ENCODE measurements at places on chromosomes 2 and 18.

DNA sequence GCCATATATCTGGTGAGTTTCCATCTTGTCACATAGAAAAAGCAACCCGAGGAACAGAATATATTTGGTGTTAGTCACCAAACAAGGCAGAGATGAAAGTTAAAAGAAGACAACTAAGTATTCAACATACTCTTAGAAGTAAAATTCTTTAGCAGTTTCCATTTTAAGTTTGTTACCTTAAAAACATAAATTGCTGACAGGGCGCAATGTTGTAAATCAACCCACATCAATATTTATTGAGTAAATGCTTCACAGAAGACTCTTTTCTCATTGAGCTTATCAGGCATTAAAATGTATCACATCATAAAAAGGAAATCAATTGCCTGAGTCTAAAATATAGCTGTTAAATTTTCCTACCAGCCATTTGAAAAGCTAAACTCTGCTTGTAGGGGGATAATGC lies 603.0 kb downstream of the FBXO15 start:
- H3K36me3 ChIP-seq: no peaks in the 10 kb centered on the region
- no peak for DNase-seq
- H3K27me3 ChIP-seq: peaks cover 1% of the 10 kb centered on the region
- no peak overlapping the region for H3K27ac ChIP-seq
- H3K4me3 ChIP-seq: no peak overlapping the region

- no peak for DNase-seq
- no peaks in the 10 kb centered on the region for H3K27me3 ChIP-seq
- no peaks in the 10 kb centered on the region for H3K36me3 ChIP-seq
These were observed 70.0 kb downstream of the SCG2 start for GRCh38 chr2:223532161-223532560.

DNA sequence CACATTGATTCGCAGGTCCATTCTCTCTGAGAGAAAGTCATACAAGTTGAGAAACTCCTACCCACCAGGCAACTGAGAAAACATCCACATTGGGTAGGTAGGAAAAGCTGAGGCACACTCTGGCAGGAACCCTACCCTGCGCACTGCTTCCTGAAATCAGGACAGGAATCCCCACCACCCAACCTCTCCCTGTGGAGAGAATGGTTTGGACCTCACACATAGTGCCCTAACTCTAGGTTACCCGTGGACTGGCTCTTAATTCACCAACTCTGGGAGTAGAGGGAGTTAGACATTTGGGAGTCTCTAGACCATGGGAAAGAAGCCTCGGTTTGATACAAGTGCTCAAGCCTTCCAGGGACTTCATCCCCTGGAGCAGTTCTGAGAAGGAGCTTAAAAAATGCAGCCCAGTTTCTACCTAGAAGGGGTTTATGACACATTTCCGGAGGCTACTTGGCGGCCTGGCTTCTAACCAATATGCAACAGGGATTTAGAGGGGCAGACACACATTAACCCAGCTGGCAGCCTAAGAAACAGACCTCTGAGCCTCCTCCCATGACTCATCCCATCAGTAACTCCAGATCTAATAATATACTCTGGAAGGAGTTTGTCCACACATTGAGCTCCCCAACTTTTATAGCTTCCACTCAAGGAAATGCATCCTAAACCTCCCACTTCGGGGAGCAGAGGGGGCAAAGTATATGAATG lies 136.7 kb downstream of the EML6 start:
- no peak for DNase-seq
- H3K27ac ChIP-seq: peak overlapping the region; percentile 77
- H3K4me1 ChIP-seq: peaks cover 8% of the 10 kb centered on the region

DNA sequence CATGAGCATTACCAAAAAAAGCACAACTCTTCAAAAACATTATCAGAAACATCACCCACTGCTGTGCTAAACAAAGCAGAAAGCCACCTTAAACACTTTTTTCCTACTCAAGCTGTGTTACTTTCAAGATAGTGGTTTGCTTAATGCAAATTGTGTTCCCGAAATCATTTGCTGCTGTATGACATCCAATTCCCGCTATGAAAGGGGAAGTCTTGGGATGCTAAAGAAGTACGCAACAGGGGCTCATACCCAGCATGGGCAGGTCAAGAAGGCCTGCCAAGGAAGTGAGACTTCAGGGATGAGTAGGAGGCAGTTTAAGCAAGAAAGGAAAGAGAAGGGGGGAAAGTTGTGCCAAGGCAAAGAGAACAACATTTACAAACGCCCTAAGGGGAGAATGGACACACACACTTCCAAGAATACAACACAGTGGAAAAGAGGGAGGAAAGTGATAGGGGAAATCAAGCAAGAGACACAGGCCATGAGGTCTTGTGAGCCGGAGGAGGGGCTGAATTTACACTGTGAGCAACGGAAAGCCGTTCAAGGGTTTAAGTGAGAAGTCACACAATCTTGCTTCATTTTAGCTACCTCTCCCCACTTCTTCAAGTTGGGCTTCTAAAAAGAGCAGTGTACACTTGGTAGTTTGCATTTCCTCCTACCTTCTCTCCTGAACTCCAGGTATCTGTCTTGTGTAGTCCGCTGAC lies 4.0 kb downstream of the PTPN2 start:
- H3K36me3 ChIP-seq: no peaks in the 10 kb centered on the region
- no peak overlapping the region for H3K27ac ChIP-seq
- DNase-seq: no peak
- no peaks in the 10 kb centered on the region for H3K27me3 ChIP-seq
- H3K4me1 ChIP-seq: peaks cover 61% of the 10 kb centered on the region

DNA sequence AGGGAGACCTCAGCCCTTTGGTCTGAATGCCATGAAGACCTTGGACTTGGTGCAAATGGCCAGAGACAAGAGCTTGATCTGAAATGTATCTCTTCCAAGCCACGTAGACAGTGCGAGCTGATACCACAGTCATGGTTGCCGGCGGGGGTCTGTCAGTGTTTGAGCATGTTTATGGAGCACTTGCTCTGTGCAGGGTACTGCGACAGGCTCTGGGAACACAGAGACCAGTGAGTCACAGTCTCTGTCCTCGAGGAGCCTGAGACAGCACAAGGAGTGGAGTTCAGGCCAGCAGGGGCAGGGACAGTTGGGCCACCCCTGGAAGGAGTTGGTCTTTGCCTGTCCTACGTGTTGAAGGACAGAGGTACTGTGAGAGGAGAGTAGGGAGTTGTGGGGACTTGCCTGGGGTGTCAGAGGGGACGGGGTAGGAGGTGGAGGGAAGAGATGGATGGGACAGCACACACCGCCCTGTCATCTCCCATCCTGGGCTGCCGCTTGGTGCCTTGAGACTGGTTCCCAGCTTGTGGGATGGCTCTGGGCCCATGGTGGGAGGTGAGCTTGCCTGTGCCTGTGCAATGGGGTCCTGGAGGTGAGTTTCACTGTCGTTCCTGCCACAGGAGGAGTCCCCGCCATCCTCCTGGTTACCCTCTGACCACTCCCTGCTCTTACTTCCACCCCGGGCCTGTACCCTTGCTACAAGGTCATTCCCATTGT lies 39.5 kb downstream of the ATP6V1C2 start:
- no peak overlapping the region for H3K4me3 ChIP-seq
- peak; percentile 72 for DNase-seq
- H3K27ac ChIP-seq: no peak overlapping the region
- H3K4me1 ChIP-seq: no peaks in the 10 kb centered on the region
- no peaks in the 10 kb centered on the region for H3K36me3 ChIP-seq

GRCh38 chr2:42523341-42523740 lies 29.6 kb upstream of the KCNG3 start:
- no peak for DNase-seq
- H3K4me3 ChIP-seq: no peak overlapping the region
- H3K27me3 ChIP-seq: no peaks in the 10 kb centered on the region
- H3K36me3 ChIP-seq: no peaks in the 10 kb centered on the region

- peaks cover 42% of the 10 kb centered on the region for H3K4me1 ChIP-seq
- DNase-seq: peak; percentile 32
- H3K27me3 ChIP-seq: peaks cover 13% of the 10 kb centered on the region
- no peaks in the 10 kb centered on the region for H3K36me3 ChIP-seq
- H3K27ac ChIP-seq: peak overlapping the region; percentile 72
These were observed 10.8 kb downstream of the ALPP start for GRCh38 chr2:232389327-232389726.

GRCh38 chr18:47323158-47323557 lies 71.7 kb upstream of the SKOR2 start:
- no peaks in the 10 kb centered on the region for H3K4me1 ChIP-seq
- H3K27ac ChIP-seq: no peak overlapping the region
- DNase-seq: no peak

DNA sequence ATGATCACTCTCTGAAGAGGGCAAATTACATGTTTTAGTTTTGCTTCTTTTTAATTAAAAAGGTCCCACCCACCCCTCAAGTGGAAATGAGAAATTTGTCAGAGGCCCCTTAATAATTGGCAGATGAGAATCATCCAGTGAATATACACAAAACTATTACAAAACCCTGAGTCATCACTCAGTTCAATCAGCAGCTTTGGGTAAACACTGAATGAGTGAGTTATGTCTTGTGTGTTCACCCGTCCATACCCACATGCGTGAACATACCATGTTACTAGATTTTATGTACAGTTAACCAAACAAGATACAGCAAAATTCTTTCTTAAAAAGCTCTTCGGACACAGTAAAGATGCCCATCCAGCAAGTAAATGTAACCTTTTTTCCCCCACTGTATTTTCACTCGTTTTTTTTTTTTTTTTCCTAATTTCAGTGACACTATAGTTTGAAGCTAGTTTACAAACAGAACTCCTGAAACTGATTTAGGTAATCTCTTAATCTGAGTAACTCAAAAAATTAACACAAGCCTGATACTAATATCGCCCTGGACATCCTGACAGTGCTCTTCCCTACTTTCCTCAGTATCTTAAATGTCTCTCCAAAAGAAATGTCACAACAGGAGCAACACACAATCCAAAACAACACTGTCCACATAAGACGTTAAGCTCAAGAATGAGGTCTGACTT lies 1.4 kb downstream of the PSME4 start:
- H3K4me3 ChIP-seq: peak overlapping the region; percentile 87
- H3K27me3 ChIP-seq: no peaks in the 10 kb centered on the region
- DNase-seq: no peak
- peak overlapping the region; percentile 93 for H3K27ac ChIP-seq
- H3K36me3 ChIP-seq: peaks cover 2% of the 10 kb centered on the region

GRCh38 chr2:45567974-45568789 lies 42.9 kb downstream of the SRBD1 start:
- peaks cover 27% of the 10 kb centered on the region for H3K4me1 ChIP-seq
- H3K27me3 ChIP-seq: no peaks in the 10 kb centered on the region
- peaks cover 6% of the 10 kb centered on the region for H3K36me3 ChIP-seq
- no peak for DNase-seq
- H3K27ac ChIP-seq: peak overlapping the region; percentile 50

Data from chondrocyte (in vitro differentiated cells).